ENCODE measurements at places on chromosomes 2 and 18.

DNA sequence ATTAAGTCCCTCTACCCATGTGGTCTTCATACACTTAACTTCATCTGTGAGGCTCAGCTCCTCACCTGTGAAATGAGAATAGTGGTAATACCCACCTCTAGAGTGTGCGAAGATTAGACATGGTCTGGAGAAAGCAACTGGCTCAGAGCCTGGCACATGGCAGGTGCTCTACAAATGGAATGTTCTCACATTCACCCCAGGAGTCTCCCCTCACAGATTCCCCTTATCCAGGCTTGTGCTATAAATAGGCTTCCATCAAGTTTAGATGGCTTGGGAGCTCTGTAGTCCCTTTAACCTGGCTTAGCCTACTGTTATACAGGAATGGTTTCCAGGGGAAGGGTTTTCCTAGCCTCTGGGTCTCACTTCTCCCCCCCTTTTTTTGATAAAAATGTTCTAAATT, 455.9 kb downstream of the RNF144A start:
- DNase-seq: no peak

GRCh38 chr2:212528106-212528856, 10.3 kb downstream of the ERBB4 start:
- no peak for DNase-seq

- no peak for DNase-seq
Observed at GRCh38 chr2:194015751-194016150, 1641.3 kb upstream of the SLC39A10 start.

- DNase-seq: no peak
Observed at GRCh38 chr2:196287523-196287922, 116.1 kb upstream of the STK17B start.

GRCh38 chr18:67143028-67143427, 373.5 kb downstream of the DSEL start:
- DNase-seq: no peak

- DNase-seq: no peak
Observed at GRCh38 chr18:66168685-66169235, 417.9 kb downstream of the CDH7 start.

DNA sequence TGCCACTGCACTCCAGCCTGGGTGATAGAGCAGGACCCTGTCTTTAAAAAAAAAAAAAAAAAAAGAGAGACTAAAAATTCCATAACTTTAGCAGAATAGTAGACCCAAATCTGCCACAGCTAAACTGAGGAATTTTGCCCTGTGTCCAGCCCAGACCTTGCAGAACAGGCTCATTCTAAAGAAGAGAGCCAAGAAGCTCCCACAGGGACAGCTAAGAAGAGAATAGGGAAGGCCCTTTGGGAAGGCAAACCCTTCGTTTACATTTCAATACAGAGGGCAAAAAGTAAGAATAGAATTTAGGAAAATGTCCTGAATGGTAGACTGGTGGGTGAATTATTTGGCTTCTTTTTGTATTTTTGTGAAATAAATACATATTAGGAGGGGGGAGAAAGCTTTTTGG, 21.5 kb upstream of the BZW1 start:
- no peak for DNase-seq

- DNase-seq: no peak
Observed at GRCh38 chr2:10326707-10327594, 24.2 kb downstream of the HPCAL1 start.

DNA sequence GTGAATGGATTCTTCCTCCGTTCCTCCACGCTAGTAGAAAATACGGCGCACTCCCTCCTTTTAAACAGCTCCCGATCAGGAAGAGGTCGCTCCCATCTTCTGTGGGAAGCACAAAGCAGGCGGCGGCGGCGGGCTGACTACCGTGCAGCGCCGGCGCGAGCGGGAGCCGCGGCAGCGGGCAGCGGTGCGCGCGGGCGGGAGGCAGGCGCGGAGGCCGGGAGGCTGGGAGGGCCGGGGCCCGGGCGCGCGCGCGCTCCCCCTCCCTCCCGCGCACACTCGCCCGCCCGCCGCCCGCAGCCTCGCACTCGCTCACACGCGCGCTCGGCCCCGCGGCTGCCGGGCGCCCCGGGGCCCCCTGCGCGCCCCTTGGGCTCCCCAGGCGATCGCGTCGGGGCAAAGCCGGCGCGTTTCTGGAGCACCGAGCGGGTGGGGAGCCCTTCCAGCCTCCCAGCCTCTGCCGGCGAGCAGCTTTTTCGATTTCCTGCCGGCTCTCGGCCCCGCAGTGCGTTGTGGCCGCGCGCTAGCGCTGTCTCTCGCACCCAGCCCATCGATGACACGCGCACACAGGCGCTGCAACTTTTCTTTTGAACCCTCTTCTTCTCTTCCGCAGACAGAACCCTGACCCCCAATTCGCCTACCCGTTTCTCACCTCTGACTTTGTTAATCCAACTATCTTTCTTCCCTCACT, at the start of gene SLC8A1:
SLC8A1 (minus strand) TSS at position 173 of the 688 bp plus-strand sequence.
- DNase-seq: no peak

DNA sequence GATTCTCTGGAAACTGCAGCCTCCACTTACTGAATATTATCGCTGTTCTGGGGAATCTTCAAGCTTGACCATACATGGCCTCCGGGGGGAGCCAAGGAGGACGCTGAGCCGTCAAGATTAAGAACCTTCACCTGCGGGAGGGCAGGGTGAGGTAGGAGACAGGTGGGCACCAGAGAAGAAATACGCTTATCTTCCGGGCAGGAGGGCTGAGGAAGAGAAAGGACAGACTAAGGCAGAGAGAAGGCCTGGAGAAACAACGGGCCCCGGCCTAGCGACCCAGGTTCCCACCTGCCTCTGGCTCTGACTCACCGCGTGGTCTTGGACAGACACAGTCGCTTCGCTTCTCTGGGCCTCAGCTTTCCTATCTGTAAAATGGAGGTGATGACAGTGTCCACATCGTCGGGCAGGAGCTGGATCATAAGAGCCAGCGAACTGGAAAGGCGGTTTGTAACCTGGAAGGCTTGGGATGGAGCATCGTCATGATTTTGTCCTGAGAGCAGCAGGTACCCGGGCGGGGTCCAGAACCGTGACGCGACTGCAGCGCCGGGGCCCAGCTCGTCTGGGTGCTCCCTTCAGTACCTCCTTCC, 659 bp downstream of the ZNF142 start:
- peak; percentile 58 for DNase-seq

- DNase-seq: peak; percentile 20
Observed at GRCh38 chr2:41160439-41160838, 708.5 kb upstream of the SLC8A1 start.

DNA sequence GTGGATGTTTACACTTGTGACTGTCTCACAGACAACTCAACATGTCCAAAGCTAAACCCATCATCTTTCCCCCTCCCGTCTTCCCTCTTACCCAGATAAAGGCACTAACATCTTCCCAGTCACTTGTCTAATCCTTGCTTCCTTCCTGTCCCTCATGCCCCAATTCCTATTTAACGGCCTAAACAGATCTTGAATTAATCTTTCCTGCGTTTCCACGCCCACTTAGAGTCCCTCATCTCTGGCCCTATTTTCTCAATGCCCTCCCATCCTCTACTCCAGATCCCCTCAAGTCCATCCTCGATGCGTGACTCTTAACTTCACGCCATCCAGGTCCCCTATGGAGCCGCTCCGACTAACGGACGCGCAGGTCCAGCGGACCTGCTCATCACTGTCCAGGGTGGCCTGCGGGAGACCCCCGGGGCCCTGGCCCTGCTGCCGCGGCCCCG, 682 bp upstream of the SCLY start:
- DNase-seq: peak; percentile 32

DNA sequence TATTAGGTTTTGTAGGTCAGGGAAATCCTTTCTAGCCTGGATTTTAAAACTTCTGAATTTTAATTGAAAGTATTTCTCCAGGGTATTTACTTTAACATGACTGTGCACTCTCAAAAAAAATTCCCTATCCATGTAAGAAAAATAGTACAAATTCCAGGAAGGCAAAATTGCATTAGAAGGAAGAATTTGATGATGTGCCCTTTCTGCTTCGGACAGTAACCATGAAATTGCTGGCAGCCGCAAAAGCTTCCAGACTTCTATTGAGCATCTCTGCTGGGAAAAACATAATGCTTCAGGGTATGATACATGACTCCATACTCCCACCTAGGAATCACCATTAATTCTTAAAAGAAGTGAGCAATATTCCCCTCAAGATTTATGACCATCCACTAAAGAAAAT, 17.2 kb upstream of the KLF7 start:
- no peak for DNase-seq

GRCh38 chr18:9536354-9537152, 61.2 kb downstream of the RALBP1 start:
- DNase-seq: peak; percentile 14

DNA sequence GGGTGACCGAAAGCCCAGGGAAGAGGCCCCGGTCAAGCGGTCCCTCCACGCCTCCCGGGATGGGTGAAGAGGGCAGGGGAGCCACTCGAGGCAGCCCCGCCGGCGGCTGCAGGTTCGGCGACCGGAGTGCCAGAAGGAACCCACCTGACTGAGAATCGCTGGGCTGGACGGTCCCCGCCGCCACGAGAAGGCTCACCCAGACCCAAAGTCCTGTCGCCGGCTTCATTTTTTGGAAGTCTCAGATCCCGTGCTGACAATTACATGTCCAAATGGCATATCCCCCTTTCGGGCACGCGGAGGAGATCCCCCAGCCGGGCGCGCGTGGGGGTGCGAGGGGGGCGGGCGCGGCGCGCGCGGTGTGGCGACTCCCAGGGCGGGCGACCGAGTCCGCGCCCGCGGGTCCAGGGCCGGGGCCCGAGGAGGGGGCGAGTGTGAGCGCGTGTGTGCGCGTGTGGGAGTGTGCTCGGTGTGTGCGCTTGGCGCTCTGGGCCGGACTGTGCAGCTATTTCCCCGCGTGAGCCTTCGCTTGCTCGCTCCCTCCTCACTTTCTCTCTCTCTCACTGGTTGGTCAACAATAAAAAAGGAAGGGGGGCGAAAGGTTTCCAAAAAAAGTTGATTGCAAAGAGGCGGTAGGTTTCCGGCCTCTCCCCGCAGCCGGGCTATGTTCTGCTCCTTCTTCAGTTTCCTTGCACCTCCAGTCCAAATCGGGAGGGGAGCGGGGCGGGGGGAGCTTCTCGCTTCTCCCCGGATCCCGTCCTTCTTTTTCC, at the start of gene ERBB4:
ERBB4 (minus strand) TSS at position 498 of the 767 bp plus-strand sequence; CDS start at position 226, 272 bp downstream.
- no peak for DNase-seq

DNA sequence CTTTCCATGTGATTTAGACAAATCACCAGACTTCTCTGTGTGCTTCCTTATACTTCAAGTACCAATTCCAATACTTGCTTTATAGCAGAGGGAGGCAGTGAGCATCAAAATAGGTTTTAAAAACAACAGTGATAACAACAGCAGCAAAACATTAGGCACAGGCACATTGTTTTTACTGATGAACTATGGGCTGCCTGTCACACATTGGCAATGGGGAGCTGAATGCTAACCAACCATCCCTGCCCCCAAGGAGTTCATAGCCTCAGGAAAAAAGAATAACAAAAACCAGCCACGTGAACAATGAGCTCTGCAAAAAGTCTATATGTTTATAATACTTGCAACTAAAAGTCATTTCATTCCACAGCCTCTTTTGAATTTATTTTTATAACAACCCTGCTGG, 287.9 kb upstream of the TRIB2 start:
- DNase-seq: no peak

DNA sequence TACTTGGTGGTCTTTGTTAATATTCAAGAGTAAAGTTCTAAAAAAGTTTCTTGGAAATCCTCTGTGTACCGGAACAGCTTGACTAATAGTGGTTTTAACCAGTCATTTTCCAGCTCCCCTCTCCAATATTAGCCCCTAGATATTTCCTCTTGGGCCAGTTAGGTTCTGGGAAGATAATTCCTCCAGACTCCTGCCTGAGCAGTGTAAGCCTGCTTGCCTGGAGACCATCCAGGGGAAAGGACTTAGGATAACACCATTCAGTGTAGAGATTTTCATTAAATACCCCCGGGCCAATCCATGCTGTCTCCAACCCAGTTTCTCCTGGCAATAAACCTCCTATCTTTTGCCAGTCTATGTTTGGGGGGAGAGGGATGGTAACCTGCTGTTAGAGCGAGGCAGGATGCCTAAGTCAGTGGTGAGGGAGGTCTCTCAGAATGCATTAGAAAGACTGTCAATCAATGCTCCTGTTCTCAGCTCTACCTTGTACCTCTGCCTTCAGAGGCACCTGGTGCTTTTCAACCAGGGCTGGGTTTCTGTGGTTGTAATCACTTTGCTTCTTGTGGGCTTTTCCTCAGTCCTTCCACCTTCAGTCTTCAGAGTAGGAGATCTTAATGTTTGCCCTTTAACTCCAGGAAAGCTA, 186.4 kb downstream of the RNF152 start:
- DNase-seq: no peak

DNA sequence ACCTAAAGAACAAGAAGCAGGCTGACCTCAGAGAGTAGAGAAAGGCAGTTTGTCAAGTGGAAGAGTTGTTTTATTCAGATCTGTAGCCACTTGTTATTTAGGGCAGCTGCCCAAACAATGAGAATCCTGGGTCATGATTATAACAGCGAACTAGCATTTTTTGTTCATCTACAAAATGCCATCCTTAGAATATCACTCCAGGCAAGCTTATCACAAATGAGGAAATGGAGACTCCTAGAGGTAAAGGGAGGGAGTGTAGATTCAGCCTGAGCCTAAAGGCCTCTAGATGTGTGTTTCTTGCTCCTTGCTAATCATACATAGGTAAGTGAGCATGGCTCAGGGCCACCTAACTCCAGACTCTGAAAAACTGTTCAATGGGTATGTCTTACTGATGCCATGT, 126.1 kb downstream of the HNMT start:
- peak; percentile 57 for DNase-seq

GRCh38 chr2:173355866-173356508, 1.3 kb downstream of the CDCA7 start:
- DNase-seq: no peak

GRCh38 chr18:6874315-6874714, 144.8 kb downstream of the ARHGAP28 start:
- DNase-seq: no peak

- DNase-seq: peak; percentile 64
Observed at GRCh38 chr2:38508311-38509039, 94.3 kb downstream of the HNRNPLL start.

- no peak for DNase-seq
Observed at GRCh38 chr2:62554440-62554839, 48.4 kb upstream of the TMEM17 start.

DNA sequence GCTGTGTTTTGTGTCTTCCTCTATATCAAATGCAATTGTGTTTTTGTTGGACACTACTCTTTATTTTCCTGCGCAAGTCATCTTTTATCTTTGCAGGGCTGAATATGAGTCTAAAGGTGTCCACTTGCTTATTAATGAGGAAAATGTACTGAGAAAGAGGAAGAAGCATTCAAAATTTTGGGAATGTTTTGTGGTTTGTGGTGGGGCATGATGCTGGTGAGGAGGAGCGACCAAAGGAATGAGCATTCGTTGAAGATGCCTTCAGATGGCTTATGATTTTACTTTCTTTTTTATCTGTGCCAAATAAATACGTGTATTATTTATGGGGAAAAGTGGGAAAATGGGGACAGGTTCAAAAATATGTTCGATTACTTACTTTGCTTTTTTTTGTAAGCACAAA, 63.9 kb upstream of the SMIM21 start:
- DNase-seq: peak; percentile 12

DNA sequence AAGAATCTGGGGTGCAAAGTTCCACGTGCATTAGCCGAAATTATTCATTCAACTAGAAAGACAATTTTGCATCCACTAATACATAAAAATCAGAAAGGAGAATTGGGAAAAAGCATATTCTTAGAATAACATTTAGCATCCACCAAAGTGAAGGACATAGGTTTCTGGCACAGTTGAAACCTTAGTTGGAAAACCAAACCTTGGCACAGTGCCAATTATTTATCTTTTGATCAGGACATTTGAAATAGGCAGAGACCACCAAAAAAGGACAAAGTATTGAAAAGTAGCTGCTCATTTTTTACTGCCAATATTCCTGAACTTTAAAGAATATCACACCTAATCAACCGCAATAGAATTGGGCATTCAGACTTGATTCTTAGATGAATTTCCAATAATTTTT, 25.5 kb upstream of the NFU1 start:
- no peak for DNase-seq

GRCh38 chr2:113064281-113064680, 3.5 kb upstream of the IL1F10 start:
- no peak for DNase-seq

All from HT1080 (cell line).